ENCODE measurements at places on chromosomes 7 and 10.

- DNase-seq = no peak
Observed at GRCh38 chr10:100968062-100968736, 1.1 kb upstream of the SEMA4G start.

DNA sequence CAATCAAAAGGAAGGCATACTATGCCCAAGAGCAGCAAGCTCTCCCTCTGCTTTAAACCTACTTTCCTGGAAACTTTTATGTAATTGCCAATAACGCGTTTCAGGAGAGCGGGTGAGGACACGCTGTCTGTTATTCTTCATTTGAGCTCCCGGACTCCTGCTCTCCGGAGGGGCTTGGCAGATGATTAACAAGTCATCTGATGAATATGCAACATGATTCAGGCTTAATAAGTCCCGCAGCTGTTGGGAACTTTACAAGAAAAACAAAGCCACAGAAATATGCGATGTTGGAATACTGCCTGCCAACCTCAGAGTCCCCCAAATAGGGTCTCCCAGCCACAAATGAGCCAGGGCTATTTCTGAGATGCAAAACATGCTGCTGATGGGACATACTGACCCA is 348.0 kb downstream of the GPAM start:
- no peak for DNase-seq

GRCh38 chr7:118148930-118149329 is 35.0 kb upstream of the LSM8 start:
- DNase-seq = no peak

GRCh38 chr10:50326757-50327701 is 75.7 kb upstream of the ASAH2 start:
- no peak for DNase-seq

- DNase-seq = no peak
Observed at GRCh38 chr7:70188901-70189650, 590.8 kb downstream of the AUTS2 start.

DNA sequence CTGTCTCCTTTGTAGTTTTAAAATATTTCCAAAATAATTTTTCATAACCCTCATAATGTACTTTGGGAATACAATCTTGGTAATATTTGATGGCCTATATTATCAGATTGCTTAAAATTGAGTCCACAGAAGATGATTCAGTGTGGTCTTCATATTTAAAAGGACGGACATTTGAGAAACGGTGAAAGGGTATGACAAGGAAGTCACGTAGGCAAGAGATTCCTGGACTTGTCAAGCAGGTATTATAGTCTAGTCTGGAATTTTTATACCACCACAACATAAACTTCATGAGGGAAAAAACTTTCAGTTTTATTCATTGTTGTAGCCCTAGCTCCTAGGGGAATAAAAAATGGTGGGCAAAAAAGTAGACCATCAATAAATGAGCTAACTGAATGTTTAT is 82.3 kb downstream of the KMT2E start:
- no peak for DNase-seq

- DNase-seq = no peak
Observed at GRCh38 chr7:152583006-152583405, 92.9 kb downstream of the XRCC2 start.

- DNase-seq = no peak
Observed at GRCh38 chr10:43958964-43959363, 310.3 kb upstream of the ZNF32 start.

Measured in AML-193 (cell line).